Fibroblast of skin of left quadriceps (primary cell): ENCODE measurements at places on chromosomes 13 and 19.

- no peak for DNase-seq
Observed at GRCh38 chr19:36121486-36122124, 6.3 kb downstream of the TBCB start.

- DNase-seq = no peak
Observed at GRCh38 chr19:19944583-19944880, 43.8 kb downstream of the ZNF93 start.

DNA sequence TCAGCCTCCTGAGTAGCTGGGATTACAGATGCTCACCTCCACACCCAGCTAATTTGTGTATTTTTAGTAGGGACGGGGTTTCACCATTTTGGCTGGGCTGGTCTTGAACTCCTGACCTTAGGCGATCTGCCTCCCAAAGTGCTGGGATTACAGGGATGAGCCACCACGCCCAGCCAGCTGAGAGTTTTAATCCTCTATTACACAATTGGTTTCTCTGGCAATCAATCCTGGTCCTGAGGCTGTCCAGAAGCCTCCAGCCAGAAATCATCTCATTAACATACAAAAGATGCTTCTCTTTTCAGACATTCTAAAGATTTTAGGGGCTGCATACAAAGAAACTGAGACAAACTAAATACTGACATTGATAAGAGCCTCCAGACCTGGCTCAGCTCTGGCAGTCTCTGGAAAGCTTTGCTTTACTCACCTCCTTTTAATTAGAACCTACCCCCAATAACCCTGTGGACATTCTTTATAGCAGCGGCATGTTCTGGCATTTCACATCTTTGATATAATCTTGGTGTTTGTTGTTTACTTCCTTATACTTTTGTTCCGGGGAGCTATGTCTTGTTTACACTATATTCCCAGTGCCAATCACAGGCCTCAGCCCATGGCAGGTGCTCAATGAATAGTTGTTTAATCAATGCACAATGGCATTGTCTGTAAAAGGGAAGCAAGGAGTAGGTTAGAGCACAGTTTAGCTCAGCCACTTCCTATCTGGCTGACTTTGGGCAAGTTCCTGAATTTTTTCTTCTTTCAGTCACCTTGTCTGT lies 4.1 kb upstream of the ZNF724 start:
- DNase-seq = no peak

DNA sequence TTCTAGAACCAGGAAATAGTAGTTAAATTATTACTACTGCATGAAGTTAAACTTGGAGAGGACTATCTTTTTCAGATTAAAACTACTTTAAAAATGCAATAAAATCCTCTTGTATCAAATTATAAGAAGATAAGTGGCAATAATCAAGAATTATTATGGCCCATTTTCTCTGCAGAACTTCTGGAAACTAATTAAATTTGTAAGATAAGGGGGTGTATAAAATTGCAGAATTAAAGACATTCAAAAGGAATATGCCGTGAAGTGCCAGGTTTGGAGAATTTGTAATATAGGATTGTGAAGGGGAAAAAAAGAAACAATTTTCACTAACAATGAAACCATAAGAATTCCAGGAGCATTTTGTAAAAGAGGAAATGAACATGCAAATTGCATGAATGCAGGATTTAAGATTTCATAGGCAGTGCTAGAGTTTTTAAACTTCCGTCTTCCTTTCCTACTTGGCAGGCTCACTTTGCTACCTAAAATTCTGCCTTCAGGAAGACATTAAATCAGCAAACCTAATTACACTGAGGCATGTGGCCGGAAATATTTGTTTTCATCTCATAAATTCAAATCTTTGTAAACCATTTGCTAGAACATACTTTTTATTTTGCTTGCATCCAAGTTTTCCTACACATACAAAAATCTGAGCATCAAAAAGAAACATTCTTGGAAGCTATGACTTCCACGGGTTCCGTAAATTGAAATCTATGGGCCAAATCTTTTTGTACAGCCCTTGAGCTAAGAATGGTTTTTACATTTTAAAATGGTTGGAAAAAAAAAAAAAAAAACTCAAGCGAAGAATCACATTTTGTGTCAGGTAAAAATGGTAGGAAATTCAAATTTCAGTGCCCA lies 166.9 kb downstream of the DCLK1 start:
- DNase-seq = no peak

- DNase-seq = no peak
Observed at GRCh38 chr13:28744656-28745055, 25.9 kb upstream of the SLC46A3 start.

- DNase-seq = no peak
Observed at GRCh38 chr19:20038358-20039202, 725 bp downstream of the ZNF682 start.

DNA sequence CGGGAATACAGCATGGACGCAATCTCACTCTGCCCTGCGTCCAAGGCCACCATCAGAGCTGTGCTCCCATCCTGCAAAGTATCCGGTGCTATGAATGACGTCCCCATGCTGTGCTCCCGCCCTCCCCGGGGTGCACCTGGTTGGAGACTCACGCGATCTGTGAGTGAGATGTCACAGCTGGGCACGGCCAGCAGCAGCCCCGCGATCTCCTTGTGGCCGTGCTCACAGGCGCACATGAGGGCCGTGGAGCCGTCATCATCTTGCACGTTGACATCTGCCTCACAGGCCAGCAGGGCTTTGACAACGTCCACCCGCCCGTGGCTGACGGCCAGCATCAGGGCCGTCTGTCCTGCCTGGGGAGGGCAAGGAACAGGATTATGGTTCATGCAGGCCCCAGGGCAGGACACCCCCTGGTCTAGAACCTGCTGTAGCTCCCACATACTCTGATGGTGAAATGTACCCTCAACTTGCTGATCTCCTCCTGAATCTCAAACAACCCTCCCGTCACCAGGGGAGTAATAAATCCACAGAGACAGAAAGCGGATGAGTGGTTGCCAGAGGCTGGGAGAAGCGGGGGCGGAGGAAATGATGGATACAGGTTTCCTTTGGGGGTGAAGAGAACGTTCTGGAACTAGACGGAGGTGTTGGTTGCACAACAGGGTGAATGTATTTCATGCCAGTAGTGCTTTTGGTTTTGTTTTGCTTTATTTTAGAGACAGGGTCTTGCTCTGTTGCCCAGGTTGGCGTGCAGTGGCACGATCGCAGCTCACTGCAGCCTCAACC lies 14.5 kb upstream of the SPC24 start:
- DNase-seq = no peak

GRCh38 chr19:17419154-17419620 lies 660 bp upstream of the MVB12A start:
- no peak for DNase-seq

- DNase-seq = no peak
Observed at GRCh38 chr13:38758277-38758676, 71.4 kb downstream of the FREM2 start.

- no peak for DNase-seq
Observed at GRCh38 chr13:57470491-57470890, 161.1 kb upstream of the PCDH17 start.

DNA sequence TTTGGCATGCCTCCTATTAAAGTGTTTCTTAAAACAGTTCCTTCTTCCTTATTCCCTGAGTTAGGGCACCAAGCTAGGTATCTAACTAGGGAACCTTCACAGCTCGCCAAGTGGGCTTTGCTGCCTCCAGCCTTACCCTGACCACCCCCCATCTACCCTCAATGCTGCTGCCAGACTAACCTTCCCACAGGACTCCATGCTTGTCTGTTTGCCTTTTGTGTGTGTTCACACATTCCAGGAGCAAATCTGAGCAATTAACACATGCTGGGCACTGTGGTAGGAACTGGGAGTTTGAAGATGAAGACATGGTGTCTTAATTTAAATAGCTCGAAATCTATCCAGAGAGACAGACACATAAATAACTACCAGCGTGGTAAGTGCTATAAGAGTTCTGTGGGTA lies 185.2 kb downstream of the MZT1 start:
- DNase-seq = no peak
